B cell (primary cell): ENCODE measurements at places on chromosomes 1 and 21. TPM values are rescaled to one million over a fixed set of nuclear protein-coding genes. Genes with fewer than 3 reads are reported as not detected.

C1orf198 gene
- 1.0 and 1.3 TPM in 2 replicates for polyA plus RNA-seq

OR2T2 gene
- polyA plus RNA-seq: 0.19 and 0.48 TPM in 2 replicates

FAM72D gene
- polyA plus RNA-seq: 0.19 and 0.21 TPM in 2 replicates

CFAP74 gene
- not detected in 2 replicates for polyA plus RNA-seq

BACE2 gene
- polyA plus RNA-seq: 28.8 and 40.8 TPM in 2 replicates

S100A1 gene
- polyA plus RNA-seq: not detected in 2 replicates

OR2AK2 gene
- polyA plus RNA-seq: 0.27 and 0.60 TPM in 2 replicates
